ENCODE measurements at places on chromosomes 12 and 14.

GRCh38 chr14:68168460-68169109, 349.0 kb downstream of the RAD51B start:
- no peak for DNase-seq

- DNase-seq = no peak
These were observed 175.8 kb upstream of the GRIN2B start for GRCh38 chr12:14157088-14157747.

DNA sequence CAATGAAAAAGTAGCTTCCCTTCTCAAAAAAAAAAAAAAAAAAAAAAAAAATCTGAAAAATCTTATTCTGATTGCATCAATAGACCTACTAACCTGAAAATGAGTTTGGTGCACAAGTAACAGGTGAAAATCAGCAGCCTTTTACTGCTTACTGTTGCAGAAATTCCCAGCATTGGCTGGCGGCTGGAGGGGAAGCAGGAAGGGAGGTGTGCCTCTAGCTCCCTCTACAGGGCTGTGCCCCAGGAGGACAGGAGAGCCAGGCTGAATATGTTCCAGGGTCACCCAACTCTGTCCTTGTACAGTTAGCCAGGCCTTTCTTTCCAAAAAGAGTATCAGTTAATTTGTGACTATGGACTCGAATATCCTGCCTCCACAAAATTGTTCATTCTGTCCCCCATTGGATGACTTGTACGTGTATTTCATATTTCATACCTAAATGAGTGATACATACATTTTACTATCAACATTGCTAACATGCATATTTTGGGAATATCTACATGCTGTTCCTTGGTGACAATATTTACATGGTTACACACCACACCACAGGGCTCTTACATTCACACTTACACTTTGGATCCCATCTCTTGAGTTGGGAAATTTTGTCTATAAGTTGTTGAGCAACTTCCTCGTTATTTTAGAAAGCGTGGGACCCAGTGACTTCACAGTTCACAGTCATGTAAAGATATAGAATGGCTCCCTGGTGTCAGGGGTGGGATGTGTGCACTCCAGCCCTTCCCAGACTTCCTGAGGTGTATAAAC, 124.8 kb downstream of the SAMD4A start:
- peak; percentile 13 for DNase-seq

- DNase-seq = no peak
These were observed 41.1 kb downstream of the CYP46A1 start for GRCh38 chr14:99724939-99725773.

GRCh38 chr12:95607642-95608041, 56.4 kb upstream of the USP44 start:
- DNase-seq = no peak

- no peak for DNase-seq
These were observed 6.8 kb upstream of the LEMD3 start for GRCh38 chr12:65162609-65163008.

DNA sequence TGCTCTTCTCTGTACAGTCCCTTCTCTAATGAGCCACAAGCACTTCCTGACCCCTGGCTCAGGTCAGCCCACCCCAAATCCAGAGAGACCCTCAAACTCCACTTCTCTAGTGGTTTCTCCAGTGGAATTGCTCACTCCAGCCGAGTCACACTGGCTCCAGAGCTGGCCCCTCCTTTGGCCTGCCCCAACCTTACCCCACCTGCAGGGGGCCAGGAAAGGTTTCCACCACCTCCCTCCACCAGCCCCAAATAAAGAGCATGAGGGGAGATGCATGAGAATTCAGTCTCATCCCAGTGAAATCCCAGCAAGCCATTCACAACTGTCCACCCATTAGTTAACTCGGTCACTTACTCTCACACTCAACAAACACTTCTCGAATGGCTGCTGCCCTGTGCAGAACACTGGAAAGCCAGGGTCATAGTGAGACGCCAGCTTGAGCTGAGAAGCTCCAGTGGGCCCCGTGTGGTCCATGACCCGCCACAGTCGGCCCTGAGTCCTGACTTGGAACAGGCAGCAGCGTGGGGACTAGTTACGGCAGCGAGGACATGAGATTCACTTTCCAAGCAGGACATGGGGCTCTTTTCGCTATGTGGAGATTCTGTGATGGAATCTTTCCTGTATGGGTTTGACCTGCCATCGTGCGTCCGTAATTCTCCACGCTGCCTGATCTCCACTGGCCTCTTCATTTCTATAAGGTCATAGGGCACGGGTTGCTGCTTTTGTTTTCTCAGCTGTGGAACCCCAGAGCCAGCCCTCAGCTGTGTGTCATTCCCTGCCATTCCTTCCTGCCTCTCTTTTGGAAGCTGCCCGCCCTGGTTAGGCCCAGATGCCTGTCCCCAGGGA, 44.2 kb downstream of the SLC6A12 start:
- DNase-seq = no peak

- no peak for DNase-seq
These were observed 12.4 kb upstream of the DPF3 start for GRCh38 chr14:72906316-72906715.

- no peak for DNase-seq
These were observed 486.2 kb downstream of the NAV3 start for GRCh38 chr12:78316631-78317468.

GRCh38 chr14:68358500-68358899, 434.4 kb downstream of the ZFP36L1 start:
- DNase-seq = no peak
